CD4-positive, alpha-beta T cell treated with Interleukin-15 for 1 hour (primary cell): ENCODE measurements at places on chromosomes 5 and 9.
A peak's percentile ranks its signal among the peaks of the same experiment; 100 is the strongest.

- no peak for DNase-seq
Measured at GRCh38 chr9:132896906-132897305, 18.2 kb downstream of the SPACA9 start.

- no peak for DNase-seq
Measured at GRCh38 chr5:91053741-91054025, 329.4 kb downstream of the ARRDC3 start.

- DNase-seq: no peak
Measured at GRCh38 chr5:66281294-66281693, 137.2 kb downstream of the SREK1 start.

- DNase-seq: no peak
Measured at GRCh38 chr5:1744393-1745122, 55.1 kb downstream of the MRPL36 start.

- DNase-seq: no peak
Measured at GRCh38 chr9:23011669-23012068, 565.0 kb downstream of the DMRTA1 start.

GRCh38 chr9:89372230-89372816 is 54.0 kb downstream of the SECISBP2 start:
- DNase-seq: peak; percentile 71

DNA sequence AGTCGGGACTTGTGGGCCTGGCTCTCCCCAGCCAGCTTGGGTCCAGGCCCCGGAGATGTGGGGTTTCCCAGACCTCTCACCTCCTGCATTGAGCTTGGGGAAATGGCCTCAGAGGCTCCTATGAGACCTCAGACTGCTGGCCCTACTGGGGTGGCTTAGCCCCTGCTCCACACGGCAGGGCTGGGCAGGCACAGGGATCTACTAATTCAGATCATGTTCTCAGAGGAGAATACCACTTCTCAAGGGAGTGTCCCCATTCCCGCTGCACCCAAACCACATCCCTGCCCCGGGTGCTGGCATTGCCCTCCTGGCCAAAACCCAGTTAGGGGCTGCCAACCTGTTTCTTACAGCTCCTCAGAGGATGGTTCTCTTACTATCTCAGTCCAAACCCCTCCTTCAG is 82.1 kb upstream of the LMX1B start:
- no peak for DNase-seq
